ENCODE measurements at places on chromosomes 11 and 22. TPM values are rescaled to one million over a fixed set of nuclear protein-coding genes. Genes with fewer than 3 reads are reported as not detected.

DNA sequence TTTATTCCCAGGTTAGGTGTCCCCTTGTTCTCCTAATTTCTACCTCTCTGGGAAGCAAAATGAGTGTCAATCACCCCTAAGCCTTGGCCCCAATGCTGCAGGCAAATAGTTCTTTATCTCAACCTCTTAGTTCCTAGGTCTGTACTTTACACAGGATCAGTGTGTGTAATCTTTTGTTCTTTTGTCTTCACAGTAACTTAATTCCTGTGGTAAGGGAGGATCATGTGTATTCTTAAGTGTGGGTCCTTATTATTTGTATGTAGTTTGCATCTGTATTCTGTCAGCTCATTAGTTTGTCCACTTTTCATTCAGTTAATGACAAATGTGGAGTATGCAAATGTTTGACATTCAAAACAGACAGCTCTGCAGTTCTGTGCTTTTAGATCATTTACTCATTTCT lies 166.7 kb downstream of the FAT3 start:
- no peak for DNase-seq
- no peaks in the 10 kb centered on the region for H3K27me3 ChIP-seq
- H3K4me3 ChIP-seq: no peak overlapping the region
- H3K27ac ChIP-seq: no peak overlapping the region
- no peaks in the 10 kb centered on the region for H3K4me1 ChIP-seq

GRCh38 chr11:121654259-121654842 lies 201.6 kb upstream of the SORL1-AS1 start:
- no peak overlapping the region for H3K27ac ChIP-seq
- no peak overlapping the region for H3K4me3 ChIP-seq
- DNase-seq: no peak
- peaks cover 32% of the 10 kb centered on the region for H3K4me1 ChIP-seq

APOBEC3G gene
- total RNA-seq: 196 TPM

GRCh38 chr11:120424185-120424969 lies 87.2 kb upstream of the GRIK4 start:
- peaks cover 5% of the 10 kb centered on the region for H3K36me3 ChIP-seq
- no peaks in the 10 kb centered on the region for H3K27me3 ChIP-seq
- no peak overlapping the region for H3K27ac ChIP-seq
- no peak overlapping the region for H3K4me3 ChIP-seq

HSCB gene
- total RNA-seq: 19.2 TPM

ANKK1 gene
- 0.29 TPM for total RNA-seq

- no peak overlapping the region for H3K27ac ChIP-seq
- H3K27me3 ChIP-seq: no peaks in the 10 kb centered on the region
- DNase-seq: no peak
- H3K4me1 ChIP-seq: no peaks in the 10 kb centered on the region
- H3K4me3 ChIP-seq: no peak overlapping the region
Observed at GRCh38 chr11:115996808-115997188, 492.6 kb upstream of the CADM1 start.

DNA sequence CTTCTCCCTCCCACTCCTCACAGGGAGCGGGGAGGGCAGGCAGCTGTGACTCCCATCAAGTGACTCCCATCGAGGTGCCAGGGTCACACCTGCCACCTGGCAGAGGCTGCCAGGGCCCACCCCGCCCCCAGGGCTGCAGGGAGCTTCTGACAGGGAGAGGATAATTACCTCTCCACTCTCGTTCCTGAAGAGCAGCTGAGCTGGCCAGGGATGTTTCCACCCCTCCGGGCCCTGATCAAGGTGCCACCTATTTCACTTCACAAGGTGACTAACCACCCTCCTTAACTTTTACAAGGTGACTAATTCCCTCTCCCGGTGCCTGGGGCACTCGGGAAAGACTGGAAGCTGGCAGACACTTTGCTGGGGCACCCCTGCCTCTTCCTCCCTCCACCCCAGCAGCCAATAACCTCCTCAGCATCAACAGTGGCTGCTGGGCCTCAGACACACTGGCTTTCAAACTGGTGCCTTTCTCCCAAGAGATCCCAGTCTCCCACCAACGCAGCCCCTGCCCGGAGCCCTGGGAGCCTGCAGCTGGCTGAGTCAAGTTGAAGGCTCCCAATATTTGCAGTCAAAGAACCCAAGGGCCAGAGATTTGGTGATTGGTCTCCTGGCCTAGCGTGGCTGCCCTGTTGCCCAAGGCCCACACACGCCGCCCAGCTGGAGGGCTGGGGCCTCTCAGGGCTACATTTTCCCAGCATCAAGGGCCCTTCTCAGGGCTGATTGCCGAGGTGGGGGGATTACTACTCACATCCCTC lies 22.0 kb upstream of the MYRF start:
- no peak overlapping the region for H3K27ac ChIP-seq
- DNase-seq: no peak
- no peak overlapping the region for H3K4me3 ChIP-seq
- no peaks in the 10 kb centered on the region for H3K27me3 ChIP-seq

TRPM5 gene
- total RNA-seq: not detected

DNA sequence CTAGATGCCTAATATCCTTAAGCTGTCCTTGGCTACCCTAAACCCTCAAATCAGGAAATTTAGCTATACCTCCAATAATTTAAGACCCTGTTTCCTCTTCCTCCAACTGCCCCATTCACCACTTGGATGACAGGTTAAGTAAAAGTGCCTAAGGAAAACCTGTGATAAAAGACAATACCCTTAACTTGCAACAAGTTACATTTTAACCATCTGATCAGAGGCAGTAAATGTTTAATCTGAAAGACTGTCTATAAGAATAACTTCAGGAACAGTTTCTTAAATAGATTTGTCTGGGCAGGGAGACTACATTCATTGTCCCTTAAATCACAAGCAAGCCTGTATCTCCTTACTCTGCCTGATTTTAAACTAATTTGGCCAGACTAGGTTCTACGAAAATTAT lies 129.1 kb downstream of the APOL5 start:
- H3K36me3 ChIP-seq: no peaks in the 10 kb centered on the region
- H3K4me1 ChIP-seq: no peaks in the 10 kb centered on the region
- H3K4me3 ChIP-seq: no peak overlapping the region
- no peak for DNase-seq

USH1C gene
- not detected for total RNA-seq

- no peaks in the 10 kb centered on the region for H3K36me3 ChIP-seq
- no peaks in the 10 kb centered on the region for H3K27me3 ChIP-seq
- peaks cover 24% of the 10 kb centered on the region for H3K4me1 ChIP-seq
- no peak for DNase-seq
Observed at GRCh38 chr11:36288442-36289225, 590 bp downstream of the COMMD9 start.

DNA sequence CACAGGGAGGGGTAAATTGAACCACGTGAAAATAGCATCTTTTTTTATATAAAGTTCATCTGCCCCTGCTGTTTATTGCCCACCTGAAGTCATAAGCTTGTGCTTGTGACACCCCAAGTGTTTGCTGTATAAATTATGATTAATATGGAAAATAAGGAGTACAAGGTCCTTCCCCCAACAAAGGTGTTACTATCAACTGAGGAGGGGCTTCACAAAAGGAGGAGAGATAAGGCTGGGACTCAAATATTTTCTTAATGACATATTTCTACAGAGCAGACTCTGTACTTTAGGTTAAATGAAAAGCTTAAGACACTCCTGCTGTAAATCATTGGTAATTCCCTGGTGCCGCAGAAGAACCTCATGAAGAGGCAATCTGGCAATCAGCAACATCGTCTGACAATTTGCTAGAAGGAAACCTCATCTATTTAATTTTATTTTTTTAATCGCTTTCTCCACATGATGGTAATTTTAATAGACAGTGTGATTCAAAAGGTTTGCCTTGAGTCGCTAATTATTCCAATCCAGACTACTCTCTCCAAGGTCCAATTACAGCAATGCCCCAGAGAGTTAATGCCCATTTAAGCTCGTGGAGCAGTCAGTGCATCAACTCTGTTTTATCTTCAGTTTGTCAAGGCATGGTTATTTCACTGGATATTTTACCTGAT lies 1432.4 kb downstream of the FAM181B start:
- no peak overlapping the region for H3K27ac ChIP-seq
- H3K36me3 ChIP-seq: no peaks in the 10 kb centered on the region
- H3K4me3 ChIP-seq: no peak overlapping the region
- DNase-seq: no peak
- H3K27me3 ChIP-seq: no peaks in the 10 kb centered on the region

- peaks cover 23% of the 10 kb centered on the region for H3K27me3 ChIP-seq
- no peak for DNase-seq
- H3K4me3 ChIP-seq: no peak overlapping the region
- H3K27ac ChIP-seq: no peak overlapping the region
Observed at GRCh38 chr11:88494848-88495247, 157.3 kb upstream of the CTSC start.

NXPE1 gene
- not detected for total RNA-seq

TNNT3 gene
- 1.1 TPM for total RNA-seq

- DNase-seq: no peak
- peaks cover 2% of the 10 kb centered on the region for H3K27me3 ChIP-seq
- H3K36me3 ChIP-seq: peaks cover 28% of the 10 kb centered on the region
- H3K27ac ChIP-seq: peak overlapping the region; percentile 16
Observed at GRCh38 chr11:60916669-60917206, 2.8 kb downstream of the TMEM109 start.

GRCh38 chr11:67439321-67440228 lies 2.1 kb upstream of the PTPRCAP start:
- peaks cover 23% of the 10 kb centered on the region for H3K36me3 ChIP-seq
- peak overlapping the region; percentile 95 for H3K4me3 ChIP-seq
- DNase-seq: peak; percentile 59
- H3K27me3 ChIP-seq: no peaks in the 10 kb centered on the region
- H3K4me1 ChIP-seq: peaks cover 54% of the 10 kb centered on the region

KDM4E gene
- total RNA-seq: not detected

DNA sequence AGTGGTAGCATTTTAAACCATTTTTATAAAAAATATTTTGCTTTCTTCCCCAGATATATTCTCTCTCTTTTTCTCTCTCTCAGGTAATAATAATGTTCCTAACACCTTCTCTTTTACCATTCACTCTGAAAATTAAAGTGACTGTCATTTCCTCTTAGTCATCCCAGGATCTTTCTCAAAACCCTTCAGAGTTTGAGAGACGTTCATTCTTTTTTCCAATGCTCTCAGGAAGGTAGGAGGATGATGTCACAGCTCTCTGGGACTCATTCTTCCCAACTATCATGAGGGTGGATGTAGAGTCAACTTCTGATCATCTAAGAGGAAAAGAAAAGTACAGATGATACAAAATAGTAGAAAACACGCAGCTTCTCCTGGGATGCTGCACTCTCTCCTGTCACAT lies 60.2 kb upstream of the CRTAM start:
- no peak overlapping the region for H3K4me3 ChIP-seq
- peaks cover 18% of the 10 kb centered on the region for H3K36me3 ChIP-seq
- H3K27ac ChIP-seq: no peak overlapping the region
- peaks cover 3% of the 10 kb centered on the region for H3K27me3 ChIP-seq
- no peak for DNase-seq

DNA sequence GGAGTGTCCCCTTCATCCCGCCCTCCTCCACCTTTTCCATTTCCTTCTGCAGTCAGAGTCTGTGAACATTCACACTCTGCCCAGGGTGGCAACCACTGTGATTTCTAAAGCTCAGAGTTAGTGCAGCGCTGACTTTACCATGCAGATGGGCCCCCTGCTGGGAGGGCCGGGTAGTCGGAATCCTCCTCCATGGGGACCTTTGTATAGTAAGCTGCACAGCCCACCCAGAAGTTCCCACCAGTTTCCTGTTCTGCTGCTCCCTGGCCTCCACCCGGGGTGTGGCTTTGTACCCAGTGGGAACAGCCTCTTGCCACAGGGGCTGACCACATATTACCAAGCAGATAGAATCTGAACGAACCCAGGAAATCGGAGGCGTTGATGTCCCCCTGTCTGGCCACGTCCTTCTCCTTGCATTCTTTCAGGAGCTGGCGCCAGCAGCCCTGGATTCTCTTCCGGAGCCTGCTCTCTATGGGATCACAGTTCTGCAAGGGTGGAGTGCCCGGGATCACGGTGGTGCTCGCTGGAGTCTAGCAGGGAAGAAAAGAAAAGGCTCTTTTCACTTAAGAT lies 125.3 kb downstream of the MPPED1 start:
- DNase-seq: no peak
- H3K36me3 ChIP-seq: no peaks in the 10 kb centered on the region
- H3K4me1 ChIP-seq: no peaks in the 10 kb centered on the region
- H3K4me3 ChIP-seq: no peak overlapping the region
- no peak overlapping the region for H3K27ac ChIP-seq
- peaks cover 7% of the 10 kb centered on the region for H3K27me3 ChIP-seq

GRCh38 chr22:17119481-17120202 lies 1.5 kb downstream of the TMEM121B start:
- H3K36me3 ChIP-seq: no peaks in the 10 kb centered on the region
- H3K27ac ChIP-seq: peak overlapping the region; percentile 52
- peaks cover 34% of the 10 kb centered on the region for H3K27me3 ChIP-seq
- peaks cover 42% of the 10 kb centered on the region for H3K4me1 ChIP-seq
- H3K4me3 ChIP-seq: no peak overlapping the region

TPBGL gene
- total RNA-seq: 0.15 TPM

DNA sequence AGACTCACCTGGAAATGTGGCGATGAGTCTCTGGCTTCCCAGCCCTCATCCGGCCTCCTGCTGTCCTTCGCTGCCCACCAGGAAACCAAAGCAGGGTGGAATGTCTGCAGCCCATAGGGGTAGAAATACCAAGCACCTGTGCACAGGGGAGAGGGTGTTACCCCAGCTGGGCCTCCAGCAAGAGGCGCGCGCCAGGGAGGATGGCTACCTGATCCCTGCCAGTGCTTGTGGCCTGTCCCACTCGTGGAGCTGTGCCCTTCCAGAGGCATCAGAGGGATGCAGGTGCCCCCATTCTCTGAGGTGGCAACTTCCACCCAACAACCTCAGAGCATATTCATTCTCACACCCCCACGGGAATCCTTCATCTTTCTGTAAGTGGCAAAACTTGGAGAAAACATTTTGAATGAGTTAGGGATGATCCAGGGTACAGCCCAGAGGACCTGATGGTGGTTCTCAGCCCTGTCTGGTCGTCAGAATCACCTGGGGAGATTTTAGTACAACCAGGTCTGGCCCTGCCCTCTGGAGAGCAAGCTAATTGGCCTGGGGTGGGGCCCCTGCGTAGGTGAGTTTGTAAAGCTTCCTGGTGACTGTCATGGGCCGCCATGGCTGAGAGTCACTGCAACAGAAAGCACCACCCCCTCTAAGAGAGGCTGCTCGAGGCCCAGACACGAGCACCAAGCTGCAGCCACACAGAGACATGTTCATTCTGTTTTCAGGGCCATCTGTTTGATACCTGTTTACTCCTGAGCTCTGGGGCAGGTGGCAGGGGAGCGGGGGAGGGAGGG lies 9.9 kb downstream of the SUN2 start:
- H3K36me3 ChIP-seq: peaks cover 82% of the 10 kb centered on the region
- no peak for DNase-seq
- no peak overlapping the region for H3K4me3 ChIP-seq
- H3K27ac ChIP-seq: peak overlapping the region; percentile 8
- H3K4me1 ChIP-seq: peaks cover 40% of the 10 kb centered on the region

TP53I11 gene
- 2.2 TPM for total RNA-seq
